ENCODE measurements at places on chromosomes 7 and 10.
A peak's percentile ranks its signal among the peaks of the same experiment; 100 is the strongest.

GRCh38 chr10:33336582-33337325 lies 2.3 kb upstream of the NRP1 start:
- no peak for DNase-seq

DNA sequence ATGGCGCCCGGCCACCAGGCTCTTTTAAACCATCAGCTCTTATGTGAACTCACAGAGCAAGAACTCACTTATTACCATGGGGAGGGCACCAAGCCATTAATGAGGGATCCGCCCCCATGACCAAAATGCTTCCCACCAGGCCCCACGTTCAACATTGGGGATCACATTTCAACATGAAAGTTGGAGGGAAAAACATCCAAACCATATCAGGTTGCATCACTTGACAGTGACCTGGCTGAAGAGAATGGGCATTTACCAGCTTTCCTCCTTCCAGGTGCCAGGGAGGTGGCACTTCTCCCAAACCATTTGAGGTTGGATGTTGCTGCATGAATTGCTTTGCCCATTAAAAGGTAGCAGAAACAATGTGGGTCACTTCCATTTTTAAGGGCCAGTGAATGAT lies 115.6 kb upstream of the TNS3 start:
- no peak for DNase-seq

DNA sequence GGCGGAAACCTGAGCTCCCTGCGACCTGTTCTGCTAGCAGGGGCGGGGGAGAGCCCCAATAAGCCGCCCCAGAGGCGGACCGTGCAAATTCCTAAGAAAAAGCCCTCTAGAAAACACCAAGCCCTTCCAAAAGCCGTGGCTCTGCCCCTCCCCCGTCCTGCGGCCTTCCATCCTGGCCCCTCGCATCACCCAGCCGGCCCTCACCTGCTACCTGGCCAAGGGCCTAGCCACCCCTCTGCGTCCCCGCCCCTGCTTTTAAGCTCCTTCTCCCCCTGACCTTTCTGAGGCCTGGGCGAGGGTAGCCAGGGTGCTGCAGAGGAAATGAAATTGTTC lies 24.9 kb downstream of the SKIDA1 start:
- DNase-seq: no peak

GRCh38 chr7:8514781-8515519 lies 81.5 kb downstream of the NXPH1 start:
- no peak for DNase-seq

DNA sequence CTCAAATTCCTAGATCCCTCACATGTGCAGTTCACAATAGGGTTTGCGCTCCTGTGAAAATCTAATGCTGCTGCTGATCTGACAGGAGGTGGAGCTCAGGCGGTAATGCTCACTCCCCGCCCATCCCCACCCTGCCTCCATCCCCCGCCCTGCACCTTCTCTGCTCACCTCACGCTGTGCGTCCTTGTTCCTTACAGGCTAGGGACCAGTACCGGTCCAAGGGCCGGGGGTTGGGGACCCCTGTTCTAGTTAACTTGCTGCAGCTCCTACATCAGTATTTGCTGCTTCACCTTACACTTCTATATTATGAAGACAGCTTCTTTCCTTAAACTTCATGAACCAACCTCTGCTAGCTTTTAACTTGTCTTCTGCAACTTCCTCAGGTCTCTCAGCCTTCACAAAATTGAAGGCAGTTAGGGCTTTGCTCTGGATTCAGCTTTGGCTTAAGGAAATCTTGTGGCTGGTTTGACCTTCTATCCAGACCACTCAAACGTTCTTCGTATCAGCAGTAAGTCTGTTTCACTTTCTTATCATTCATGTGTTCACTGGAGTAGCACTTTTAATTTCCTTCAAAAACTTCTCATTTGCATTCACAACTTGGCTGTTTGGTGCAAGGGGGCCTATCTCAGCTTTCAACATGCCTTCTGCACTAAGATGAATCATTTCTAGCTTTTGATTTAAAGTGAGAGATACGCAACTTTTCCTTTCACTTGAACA lies 1.7 kb upstream of the TNKS2 start:
- DNase-seq: peak; percentile 49

GRCh38 chr10:71840958-71841335 lies 10.1 kb downstream of the PSAP start:
- no peak for DNase-seq

DNA sequence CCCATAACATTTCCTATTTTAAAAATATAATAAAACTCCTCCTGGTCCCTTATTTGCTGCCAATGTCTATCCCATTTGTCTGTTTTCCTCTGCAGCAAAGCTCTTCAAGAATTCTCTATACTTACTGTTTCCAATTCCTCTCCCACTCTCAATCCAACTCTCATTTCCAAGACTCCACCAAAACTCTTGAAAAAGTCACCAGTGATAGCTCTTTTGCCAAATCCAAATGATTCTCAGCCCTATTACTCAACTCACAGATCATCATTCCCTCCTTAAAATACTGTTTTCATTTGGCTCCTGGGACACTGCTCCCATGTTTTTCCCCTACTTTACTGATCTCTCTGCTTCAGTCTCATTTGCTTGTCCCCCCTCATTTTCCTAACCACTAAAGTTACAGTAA lies 139.4 kb downstream of the HIBADH start:
- DNase-seq: no peak

DNA sequence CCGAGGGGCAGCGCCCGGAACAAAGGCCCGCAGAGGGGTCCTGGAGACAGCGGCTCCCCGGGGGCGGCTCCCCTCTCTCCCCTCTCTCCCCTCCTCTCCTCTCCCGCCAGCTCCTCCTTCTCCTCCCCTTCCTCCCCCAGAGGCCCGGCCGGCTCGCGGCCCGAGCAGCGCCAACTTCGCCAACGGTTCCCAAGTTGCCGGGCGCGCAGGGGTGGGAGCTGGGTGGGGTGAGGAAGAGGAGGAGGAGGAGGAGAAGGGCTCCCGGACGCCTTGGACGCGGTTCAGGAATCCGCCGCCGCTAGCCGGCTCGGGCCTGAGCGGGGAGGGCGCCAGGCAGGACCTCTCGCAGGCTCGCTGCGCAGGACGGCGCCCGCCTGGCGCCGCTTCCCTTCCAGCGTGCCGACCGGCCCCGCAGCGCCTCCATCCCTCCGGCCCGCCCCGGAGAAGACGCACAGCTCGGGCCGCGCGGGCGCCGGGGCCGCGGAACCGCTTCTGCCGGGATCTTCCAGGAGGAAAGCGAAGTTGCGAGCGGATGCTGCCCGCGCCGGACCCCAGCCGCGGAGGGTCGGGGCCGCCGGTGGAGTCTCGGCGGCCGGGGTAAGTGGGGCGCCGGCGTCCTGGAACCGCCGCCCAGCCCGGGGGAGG lies at the start of gene CHST3:
Gene CHST3 (plus strand): TSS at position 298 of the 645 bp plus-strand sequence. CDS start 41,448 bp downstream, outside the sequence.
- no peak for DNase-seq
